Right cardiac atrium (tissue), 5 donors: ENCODE measurements at places on chromosomes 7 and 10. TPM values are rescaled to one million over a fixed set of nuclear protein-coding genes. Genes with fewer than 3 reads are reported as not detected.

GRCh38 chr7:18770822-18771221 is 275.3 kb downstream of the HDAC9 start:
- no peak for DNase-seq

- no peak for DNase-seq
Measured at GRCh38 chr7:2518737-2519118, 846 bp upstream of the LFNG start.

DNA sequence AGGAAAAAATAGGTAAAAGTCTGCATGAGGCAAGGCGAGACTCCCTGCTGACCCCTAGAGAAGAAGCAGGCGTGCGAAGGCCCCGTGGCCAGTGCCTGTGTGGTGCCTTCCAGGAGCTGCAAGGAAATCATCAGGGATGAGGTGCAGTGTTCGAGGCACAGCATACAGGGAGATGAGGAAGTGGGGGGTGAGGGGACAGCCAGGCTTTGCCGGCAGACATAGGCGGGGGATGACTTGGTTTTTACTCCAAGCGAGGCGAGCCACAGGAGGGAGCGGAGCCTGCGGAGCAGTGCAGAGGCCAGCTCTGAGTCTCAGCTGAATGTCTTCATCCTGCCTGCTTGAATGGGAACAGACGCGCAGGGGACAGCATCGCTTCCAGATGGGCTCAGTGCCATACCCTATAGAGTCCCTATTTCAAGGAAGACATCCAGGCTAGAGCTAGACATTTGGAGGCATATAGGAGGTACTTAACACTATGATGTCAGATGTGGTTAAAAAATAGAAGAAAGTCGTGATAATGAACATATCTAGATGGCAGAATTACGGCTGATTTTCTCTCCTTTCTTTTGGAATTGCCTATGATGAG is 49.5 kb downstream of the TCERG1L start:
- no peak for DNase-seq

DNA sequence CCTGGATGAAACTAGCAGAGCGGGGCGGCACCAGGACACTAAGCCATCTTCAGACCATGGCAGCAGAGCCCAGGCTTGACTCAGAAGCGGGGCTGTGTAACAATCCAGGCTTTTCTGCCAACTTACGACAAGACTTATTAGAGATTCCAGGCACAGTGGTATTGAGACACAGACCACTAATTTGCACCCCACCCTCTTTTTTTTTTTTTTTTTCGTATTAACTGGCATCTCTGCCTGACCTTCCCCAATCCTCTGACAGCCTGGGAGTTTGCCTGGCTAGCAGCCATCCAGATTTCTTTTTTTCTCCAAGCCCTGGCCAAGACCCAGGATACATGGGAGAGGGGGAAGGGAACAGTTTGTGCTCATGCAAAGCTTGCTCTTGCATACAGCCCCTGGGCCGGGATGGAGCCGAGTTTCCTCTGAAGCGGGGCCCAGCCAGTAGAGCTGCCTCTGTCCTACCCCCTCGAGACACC is 182.4 kb downstream of the PLXNA4 start:
- DNase-seq: peak; percentile 82

GRCh38 chr10:46542567-46543465 is 13.6 kb downstream of the GPRIN2 start:
- DNase-seq: peak; percentile 41

GRCh38 chr10:124155781-124156435 is 62.5 kb upstream of the CHST15 start:
- peak; percentile 80 for DNase-seq

DNA sequence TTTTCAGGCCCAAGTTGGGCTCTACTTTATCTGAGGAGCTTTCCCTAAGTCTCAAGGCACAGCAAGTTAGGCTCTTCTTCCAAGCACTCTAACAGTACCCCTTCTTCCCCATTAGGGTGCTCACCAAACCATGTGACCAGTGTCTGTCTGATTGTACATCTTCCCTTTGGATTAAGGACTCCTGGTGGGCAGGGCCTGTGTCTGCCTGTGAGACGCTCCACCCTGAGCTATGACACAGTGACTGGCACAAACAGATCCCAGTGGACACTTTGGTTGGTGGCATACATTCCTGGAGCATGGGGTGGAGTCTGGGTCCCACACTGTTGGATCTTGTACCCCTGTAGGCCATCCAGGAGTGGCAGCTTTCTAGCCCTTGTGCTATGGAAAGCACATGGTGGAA is 23.8 kb downstream of the PLPP4 start:
- DNase-seq: no peak

DNA sequence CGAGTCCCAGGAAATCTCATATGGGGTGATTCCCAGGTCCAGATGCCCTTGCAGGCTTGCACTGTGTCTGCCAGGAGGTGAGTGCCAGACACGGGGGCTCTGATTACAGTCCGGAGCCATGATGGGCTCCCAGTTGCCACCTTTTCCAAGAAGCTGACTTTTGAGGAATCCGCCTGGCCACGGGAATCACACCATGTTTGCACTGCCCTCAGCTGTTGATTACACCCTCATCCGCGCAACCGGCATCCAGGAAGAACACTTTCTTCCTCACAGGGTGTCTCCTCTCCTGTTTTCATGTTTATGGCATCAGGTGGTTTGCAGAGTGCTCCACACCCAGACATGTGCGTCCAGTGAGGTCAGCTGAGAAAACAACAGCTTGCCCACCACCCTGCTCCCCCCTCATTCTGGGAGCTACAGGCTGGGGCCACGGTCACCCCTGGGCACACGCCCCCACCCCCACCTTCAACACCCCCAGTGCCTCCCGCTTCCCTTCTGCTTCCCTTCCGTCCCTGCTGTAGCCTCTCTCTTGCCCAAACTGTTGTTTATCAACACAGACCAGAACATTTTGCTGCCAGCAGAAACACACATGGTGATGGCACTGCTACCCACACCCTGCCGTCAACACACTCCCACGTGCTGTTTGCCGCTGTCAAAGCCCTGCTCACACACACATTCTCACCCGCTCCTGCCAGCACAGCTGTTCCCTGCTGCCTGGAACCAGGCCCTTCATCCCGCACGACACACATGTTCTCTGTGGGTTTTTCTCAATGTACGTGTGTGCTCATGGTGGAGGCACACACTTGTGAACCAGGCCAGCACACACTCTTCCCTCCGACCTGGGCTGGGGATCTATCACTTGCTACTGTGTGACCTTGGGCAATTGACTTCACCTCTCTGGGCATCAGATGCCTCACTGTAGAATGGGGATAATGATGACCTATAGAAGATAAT is 35.8 kb downstream of the DDIT4 start:
- DNase-seq: peak; percentile 68

DNA sequence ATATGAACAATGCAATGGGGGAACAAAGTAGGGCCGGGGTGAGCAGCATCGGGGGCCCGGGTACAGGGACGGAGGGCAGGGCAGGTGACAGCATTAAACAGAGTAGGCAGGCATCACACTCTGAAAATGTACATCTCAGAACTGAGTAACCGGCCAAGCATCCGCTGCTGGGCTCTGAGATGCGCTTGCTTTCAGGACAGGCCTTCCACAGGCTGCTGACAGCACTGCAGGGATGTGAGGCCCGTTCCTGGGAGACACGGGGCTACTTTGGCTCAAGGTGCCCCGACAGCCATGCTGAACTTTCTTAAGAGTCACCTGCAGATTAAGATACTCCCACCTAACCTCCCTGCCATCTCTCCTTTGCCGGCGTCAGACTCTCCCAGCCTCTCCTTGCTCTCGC is 64.3 kb upstream of the FGFR2 start:
- no peak for DNase-seq

- DNase-seq: no peak
Measured at GRCh38 chr10:108586424-108586823, 1336.9 kb downstream of the XPNPEP1 start.

- no peak for DNase-seq
Measured at GRCh38 chr7:149736478-149737360, 36.7 kb downstream of the ZNF467 start.

GRCh38 chr7:87312215-87312865 is 33.1 kb upstream of the CROT start:
- no peak for DNase-seq

- DNase-seq: no peak
Measured at GRCh38 chr10:58921421-58921855, 255.0 kb upstream of the PHYHIPL start.

- no peak for DNase-seq
Measured at GRCh38 chr10:71239131-71239915, 27.0 kb downstream of the UNC5B start.

GRCh38 chr7:128859232-128860157 is 3.2 kb upstream of the ATP6V1F start:
- no peak for DNase-seq

- no peak for DNase-seq
Measured at GRCh38 chr7:112877691-112878460, 87.7 kb upstream of the TMEM168 start.

- DNase-seq: no peak
Measured at GRCh38 chr10:25820472-25820871, 113.6 kb upstream of the MYO3A start.

DNA sequence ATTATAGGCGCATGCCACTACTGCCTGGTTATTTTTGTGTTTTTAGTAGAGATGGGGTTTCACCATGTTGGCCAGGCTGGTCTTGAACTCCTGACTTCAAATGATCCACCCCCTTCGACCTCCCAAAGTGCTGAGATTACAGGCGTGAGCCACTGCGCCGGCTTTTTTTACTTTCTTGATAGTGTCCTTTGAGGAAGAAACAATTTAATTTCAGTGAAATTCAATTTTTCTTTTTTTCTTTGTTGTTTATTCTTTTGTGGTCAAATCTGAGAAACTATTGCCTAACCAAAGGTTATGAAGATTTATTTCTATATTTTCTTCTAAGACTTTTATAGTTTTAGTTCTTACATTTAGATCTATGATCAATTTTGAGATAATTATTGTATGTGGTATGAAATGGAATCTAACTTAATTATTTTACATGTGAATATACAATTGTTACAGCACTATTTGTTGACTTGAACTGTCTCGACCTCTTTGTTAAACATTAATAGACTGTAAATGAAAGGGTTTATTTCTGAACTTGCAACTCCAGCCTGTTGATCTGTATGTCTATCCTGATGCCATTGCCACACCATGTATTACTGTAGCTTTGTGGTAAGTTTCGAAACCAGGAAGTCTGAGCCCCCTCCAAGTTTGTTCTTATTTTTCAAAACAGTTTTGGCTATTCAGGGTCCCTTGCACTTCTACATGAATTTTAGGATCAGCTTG is 19.8 kb upstream of the RASSF4 start:
- DNase-seq: no peak

- no peak for DNase-seq
Measured at GRCh38 chr10:7248585-7249164, 162.2 kb downstream of the SFMBT2 start.

NPTX2 gene
- total RNA-seq: 1.8 TPM

VIPR2 gene
- 9.3 TPM for total RNA-seq

ACHE gene
- total RNA-seq: 21.5 TPM

GIMAP4 gene
- 44.8 TPM for total RNA-seq

IGFBP1 gene
- not detected for total RNA-seq

GIMAP1 gene
- total RNA-seq: 3.3 TPM

CC2D2B gene
- 1.0 TPM for total RNA-seq

PKD2L1 gene
- total RNA-seq: not detected

FUOM gene
- 25.0 TPM for total RNA-seq

PHF14 gene
- 17.3 TPM for total RNA-seq

LAMB4 gene
- 0.17 TPM for total RNA-seq

TBL2 gene
- total RNA-seq: 26.1 TPM

GPR15LG gene
- total RNA-seq: not detected

ASAH2B gene
- 8.4 TPM for total RNA-seq
